ENCODE measurements at places on chromosomes 4 and X.

DNA sequence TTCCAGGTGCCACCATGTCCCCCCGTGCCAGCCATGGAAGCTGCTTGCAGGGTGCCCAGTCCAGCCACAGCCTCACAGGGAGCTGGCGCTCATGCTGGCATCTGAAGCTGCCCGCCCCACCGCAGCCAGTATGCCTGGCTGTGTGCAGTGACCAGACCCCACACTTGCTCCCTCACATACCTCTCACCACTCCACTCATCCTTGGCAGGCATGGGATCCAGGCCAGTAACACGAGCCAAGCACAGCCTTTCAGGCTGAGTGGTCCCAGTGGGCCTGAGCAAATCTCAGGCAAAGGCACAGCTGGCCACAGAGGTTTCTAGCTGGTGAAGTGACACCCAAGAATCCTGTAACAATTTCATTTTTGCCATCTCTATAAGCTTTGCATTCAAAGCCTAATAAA is 48.4 kb upstream of the SEC24B start:
- no peak for DNase-seq

DNA sequence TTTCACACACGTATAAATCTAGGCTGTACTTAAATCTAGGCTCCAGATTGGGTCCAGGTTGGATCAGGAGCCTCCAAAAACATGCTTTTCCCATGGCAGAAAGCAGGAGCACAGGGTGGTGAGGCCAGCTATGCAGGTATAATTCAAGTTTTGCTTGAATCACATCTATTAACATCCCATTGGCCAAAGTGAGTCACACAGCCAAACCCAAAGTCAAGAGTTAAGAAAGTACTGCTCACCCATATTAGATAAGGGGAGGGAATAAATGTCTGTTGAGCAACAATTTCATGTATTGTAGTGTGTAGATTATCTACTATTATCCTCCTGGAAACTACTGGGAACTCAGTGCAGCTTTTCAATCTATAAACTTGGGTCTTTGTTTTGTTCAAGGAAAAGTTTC is 12.8 kb downstream of the SUPT20HL2 start:
- DNase-seq = no peak

- no peak for DNase-seq
Observed at GRCh38 chr4:168864821-168865541, 145.1 kb downstream of the CBR4 start.

DNA sequence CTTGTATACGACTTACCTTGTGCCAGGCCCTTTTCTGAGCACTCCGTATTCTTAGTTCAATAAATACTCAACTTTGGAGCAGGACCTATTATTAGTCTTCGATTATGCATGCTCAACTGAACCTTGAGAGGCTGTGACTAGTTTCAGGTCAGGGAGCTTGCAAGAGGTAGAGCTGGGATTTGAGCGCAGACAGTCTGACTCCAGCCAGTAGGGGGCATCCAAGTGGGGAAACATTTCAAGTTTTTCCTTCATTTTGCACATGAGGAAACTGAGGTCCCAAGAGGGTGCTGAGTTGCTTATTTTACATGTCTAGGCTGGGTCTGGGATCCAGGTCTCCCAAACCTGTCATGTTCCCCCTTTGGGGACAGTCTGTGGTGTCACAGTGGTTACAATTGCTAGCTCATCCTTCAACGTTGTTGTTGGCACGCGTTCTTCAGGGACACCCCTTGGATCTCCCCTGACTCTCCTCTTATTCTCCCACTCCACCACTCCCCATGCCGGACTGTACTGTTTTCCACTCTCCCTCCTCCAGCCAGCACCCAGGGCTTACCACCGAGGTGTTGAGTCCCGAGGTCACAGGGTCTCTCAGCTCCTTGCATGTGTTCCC is 6.7 kb upstream of the PRICKLE3 start:
- no peak for DNase-seq

GRCh38 chr4:101321481-101322042 is 25.8 kb downstream of the PPP3CA start:
- no peak for DNase-seq

GRCh38 chr4:33954759-33955158 is 2289.6 kb downstream of the ARAP2 start:
- no peak for DNase-seq

DNA sequence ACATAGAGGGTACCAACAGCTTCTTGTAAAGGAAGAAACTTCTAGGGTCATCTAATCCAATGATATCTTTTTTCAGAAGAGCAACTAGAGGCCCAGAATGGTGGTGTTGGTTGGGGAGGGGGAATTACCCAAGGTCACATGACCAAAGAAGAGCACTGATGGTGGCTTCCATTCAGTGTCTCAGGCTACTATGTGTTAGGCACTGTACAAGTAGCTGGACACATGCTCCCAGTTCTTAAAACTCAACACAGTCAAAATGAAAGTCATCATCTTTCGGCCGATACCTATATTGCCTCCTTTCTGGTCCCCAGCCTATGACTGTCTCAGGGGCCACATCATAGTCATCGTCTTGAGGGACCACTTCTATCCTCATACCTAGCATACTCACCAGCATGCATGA is 88.1 kb downstream of the ARHGAP6 start:
- DNase-seq = no peak

DNA sequence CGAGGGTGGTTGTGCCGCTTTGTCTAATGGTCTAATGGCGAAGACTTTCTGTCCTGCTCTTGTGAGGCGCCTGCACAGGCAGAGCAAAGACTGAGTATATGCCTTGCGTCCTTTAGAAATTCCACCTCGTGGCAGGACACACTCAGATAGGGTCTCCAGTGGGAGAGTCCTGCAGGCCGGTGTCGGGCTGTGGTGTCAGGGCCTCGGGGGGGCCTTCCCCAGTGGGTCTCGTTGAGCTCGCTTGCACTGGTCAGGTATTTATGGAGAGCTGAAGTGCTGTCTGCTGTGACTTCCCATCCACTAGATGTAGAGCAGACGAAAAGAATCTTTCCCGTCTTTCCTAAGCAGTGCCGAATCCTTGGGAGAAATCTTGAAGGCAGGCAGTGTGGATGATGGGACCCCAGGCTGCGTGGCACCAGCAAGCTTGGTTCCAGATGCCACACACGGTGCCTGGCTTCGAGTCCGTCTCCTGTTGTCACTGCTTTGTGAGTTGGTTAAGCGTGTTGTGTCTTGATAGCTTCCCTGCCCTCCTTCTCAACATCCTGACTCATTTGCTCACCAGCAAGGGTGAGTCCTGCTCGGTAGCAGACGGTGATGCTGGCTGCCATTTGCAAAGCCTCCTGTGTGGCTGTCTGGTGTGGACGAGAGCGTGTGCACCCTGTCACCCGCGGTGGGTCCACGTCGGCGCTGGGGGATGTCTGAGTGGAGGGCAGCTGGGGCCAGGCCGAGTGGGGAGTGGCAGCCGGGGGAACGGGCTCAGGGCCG is 20.5 kb downstream of the MAEA start:
- DNase-seq = no peak

DNA sequence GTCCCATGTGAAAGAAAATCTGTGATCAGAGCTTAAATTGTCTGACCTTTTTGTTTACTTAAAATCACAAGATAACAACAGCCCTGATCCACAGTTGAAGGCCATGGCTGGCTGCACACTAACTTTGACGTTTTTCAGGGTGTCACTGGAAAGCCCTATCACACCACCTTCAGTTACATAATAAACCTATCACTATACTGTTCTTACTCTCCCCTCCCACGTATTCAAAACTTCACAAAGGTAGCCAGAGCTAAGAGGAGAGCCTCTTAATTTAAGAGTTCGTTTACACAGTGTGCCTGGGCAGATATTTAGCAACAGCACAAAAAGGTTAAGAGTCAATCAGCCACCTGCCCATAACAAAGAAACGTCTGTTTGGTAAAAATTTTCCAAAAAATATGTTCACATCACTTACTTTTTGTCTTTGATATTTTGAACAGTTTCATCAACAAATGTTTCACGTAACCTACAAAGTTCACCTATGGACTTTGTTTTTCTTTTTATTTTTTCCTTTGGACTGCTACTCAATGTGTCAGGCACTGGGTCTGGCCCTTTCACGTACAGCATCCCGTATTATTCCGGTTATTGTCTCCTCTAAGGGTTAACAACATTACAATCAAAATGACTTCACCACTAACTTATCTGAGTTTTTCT is 25.0 kb downstream of the RFC1 start:
- DNase-seq = no peak

DNA sequence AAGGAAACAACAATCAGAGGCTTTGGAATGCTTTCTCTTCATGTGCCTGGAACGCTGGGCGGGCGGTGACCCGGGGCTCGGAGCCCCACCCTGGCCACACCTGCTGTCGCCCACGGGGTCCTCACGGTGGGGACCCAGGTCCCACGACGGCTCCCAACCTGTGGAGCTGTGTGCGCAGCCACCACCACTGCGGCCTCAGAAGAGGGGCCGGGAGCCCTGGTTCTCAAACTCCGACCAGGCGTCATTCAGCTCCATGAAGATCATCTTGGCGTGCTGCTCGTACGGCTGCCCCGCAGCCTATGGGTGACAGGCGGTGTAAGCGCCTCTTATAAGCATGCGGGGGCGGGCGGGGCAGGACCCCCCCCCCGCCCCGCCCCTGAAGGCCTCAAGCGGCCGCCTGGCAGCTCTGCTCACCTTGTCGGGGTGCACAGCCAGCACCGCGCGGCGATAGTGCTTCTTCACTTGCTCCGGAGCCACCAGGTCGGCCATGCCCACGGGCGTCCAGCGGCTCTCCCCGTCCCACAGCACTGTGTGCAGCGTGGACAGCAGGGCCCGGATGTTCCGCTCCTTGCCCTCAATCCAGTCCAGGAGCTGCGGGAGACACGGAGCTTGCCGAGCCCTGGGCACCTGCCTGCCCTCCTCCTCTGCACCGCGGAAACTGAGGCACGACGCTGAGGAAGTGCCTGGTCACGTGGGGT is 23.7 kb upstream of the CPLX1 start:
- no peak for DNase-seq

DNA sequence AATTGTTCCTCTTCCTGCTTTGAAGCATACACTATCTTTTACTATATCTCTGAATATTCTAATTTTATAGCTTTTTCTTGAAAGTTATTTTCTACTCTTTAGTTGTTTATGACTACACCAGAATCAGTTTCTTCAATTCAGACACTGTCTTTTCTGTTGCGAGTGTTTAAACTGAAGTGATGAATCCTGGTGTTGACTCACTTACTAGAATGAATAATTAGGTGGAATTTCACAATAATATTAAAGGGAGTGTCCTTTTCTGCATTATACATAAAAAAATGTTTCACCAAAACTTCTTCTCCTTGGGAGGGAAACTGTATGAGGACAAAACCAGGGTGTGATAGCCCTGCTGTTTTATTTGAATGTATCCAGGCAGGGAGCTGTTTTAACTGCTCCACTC is 1383.1 kb downstream of the C4orf33 start:
- no peak for DNase-seq

- no peak for DNase-seq
Observed at GRCh38 chrX:38426785-38427184, 74.4 kb downstream of the OTC start.

DNA sequence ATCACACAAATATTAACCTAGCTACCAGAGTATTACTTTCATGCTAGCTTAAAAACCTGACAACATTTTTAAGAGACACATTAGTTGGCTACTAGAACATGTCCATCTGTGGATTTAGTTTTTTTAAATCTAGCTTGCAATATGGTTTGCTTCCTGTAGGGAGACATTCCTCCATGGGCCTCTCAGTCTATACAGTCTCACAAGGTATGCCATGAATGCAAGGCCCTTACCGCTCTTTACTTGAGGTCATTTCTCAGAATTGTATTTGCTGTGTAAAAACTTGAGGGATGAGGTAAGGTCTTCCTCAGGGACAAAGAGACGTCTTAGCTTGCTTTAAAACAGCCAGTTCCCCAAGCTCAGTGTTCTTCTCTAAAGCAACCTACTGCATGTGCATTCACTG is 26.9 kb downstream of the UBA6 start:
- DNase-seq = no peak

- DNase-seq = no peak
Observed at GRCh38 chr4:178309890-178310289, 867.7 kb upstream of the AGA start.

DNA sequence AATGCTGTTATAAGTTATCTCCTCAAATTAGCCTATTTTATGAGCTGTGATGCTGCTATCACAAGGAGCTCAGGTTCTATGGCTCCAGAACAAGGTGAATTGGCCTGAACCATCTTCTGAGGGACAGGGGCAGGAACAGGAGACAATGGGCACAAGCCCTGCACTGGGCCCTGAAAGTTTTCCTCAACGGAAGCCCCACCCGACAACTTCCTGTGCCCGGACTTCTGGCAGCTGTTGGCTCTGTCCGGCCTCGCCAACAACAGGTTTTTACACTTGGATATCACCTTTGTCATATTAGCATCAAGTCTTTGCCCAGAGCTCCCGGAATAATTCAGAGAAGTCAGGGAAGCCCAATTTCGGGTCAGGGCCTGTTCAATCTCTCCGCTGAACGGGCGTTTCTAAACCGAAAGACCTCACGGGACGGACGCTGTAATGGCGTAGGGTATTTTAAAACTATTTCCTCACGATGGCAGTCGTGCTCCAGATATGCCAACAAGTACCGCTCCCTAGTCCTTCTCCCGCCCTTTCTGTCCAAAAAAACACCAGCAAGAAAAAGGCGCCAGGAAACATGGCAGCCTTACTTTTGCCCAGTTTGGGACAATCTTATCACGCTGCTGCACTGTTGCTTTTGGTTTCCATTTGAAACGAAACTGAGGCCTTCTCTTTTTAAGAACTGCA is 201.0 kb upstream of the STK26 start:
- peak; percentile 69 for DNase-seq

GRCh38 chrX:17440258-17440657 is 65.3 kb downstream of the NHS start:
- no peak for DNase-seq

- DNase-seq = peak; percentile 15
Observed at GRCh38 chrX:9873952-9874351, 87.7 kb downstream of the SHROOM2 start.

GRCh38 chr4:186472948-186473347 is 82.4 kb downstream of the MTNR1A start:
- DNase-seq = no peak

- no peak for DNase-seq
Observed at GRCh38 chr4:40833212-40833611, 83.5 kb downstream of the NSUN7 start.

DNA sequence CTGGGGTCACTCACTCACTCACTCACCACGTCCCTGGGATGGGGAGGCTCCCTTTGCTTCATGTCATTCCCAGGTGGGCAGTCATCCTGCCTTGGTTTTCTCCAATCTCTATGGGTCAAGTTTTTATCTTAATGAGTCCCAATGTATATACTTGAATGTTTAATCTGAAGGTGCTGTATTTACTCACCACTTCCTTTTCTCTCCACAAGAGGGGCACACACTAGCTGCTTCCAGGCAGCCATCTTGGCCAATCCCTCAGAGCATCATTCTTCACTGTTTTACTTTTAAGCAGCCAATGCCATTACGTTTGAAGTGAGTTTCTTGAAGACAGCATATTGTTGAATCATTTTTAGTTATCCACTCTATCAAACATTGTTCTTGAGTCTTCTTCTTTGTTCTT is 153.4 kb upstream of the ARSJ start:
- no peak for DNase-seq

GRCh38 chr4:5988086-5988845 is 30.0 kb downstream of the C4orf50 start:
- DNase-seq = no peak

- DNase-seq = no peak
Observed at GRCh38 chr4:47519239-47519883, 34.3 kb downstream of the ATP10D start.

All from T-helper 9 cell (primary cell).